ENCODE measurements at places on chromosomes 13 and 19. TPM values are rescaled to one million over a fixed set of nuclear protein-coding genes. Genes with fewer than 3 reads are reported as not detected.

Gene CPB2
- not detected for total RNA-seq

Gene ZNF121
- 181 TPM for total RNA-seq

GRCh38 chr19:9498183-9498902, at the start of gene ZNF560:
Gene ZNF560, minus strand, starts transcription at chr19:9498616. Its CDS starts 23,303 bp downstream, at chr19:9475313.
- DNase-seq, result peak; percentile 59

GRCh38 chr13:76512721-76513145, 373.5 kb downstream of the KCTD12 start:
- no peak for DNase-seq

Gene NMRK2
- 50.4 TPM for total RNA-seq

GRCh38 chr19:18266771-18267686, 7.2 kb downstream of the IQCN start:
- DNase-seq, result no peak

- DNase-seq, result no peak
Measured at GRCh38 chr19:11088506-11089253, 583 bp upstream of the LDLR start.

DNA sequence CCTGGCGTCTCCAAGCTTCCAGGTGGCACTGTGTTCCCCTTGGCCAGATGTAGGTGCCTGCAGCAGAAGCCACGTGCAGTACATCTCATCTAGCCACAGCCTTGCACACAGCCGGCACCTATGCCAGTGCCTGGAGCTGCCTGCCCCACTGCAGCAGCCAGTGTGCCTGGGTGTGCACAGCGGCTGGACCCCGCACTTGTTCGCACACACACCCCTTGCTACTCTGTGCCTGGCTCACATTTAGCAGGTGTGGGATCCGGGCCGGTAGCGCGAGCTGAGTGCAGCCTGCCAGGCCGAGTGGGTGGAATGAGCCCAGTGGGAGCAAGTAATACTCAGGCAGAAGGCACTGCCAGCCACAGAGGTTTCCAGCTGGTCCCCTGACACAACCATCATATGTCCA, 26.9 kb upstream of the RBM26 start:
- DNase-seq, result no peak

Gene S1PR2
- total RNA-seq, result 13.2 TPM

DNA sequence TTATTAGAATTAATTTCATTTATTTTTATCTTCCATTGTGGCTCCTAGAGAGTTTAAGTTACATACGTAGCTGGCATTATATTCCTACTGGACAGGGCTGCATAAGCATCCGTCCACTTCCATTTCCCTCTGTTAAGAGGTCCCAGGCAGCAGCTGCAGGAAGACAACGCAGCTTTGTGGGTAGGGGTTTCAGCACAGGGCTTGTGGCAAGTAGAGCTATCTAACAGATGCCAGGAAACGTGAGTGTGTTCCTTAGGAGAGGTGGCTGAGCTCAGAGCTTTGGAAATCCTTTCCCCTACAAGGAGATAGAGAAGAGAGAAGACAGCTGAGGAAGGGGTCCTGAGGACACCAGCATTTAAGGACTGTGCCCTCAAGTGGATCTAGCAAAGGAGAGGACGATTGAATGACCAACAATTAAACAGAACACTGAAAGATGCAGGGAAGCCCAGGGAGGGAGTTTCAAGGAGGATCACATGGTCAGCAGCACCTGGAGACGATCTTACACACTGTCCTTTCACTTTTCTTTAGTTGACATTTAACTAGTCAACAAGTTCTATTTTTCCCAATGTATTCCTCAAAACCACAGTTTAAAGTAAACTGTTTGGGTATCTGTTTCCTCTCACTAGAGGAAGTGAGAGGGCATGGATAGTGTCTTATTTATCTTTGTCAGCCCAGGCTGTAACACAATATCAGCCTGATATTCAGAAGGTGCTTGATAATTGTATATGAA, 2.3 kb upstream of the N4BP2L1 start:
- DNase-seq, result no peak

DNA sequence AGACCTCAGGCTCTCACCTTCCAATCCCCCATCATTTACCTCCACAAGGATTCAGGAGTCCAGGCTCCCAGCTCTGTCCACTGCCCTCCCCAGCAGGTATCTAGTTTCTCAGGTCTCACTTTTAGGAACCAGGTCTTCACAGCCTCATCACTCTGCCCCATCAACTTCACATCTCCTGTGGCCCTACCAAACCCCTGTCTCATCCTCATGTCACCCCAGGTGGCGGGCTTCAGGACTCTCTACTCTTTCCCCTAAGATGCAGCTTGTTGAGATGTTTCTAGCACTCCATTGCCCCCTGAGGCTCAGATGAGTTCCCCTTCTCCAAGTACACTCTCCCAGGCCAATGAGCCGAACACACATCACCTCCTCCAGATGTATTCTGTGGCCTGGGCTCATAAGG, 1.5 kb downstream of the PPFIA3 start:
- DNase-seq, result no peak

DNA sequence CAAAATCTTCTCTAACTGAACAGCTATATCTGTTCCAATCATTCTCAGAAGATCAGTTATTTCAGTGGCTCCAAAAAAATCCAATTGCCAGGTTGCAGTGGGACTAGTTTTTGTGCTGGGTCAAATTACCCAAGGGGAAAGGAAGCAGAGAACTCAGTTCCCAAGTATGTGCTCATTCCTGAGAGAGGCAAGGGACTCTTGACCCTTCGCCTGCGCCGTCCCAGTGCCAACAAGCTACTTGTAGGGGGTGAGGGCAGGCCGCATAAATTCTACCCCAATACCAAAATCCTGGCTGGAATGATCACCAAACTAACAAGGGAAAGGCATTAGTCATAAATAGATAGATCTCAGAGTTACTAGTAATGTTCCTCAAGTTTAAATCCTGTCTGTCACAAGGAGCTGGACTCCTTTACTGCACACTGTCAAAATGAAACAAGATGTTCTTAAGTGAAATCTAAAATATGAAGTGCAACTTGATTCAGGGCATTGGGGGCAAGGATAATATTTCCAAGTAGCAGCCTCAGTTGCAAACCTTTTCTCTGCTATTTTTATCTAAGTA, 50.6 kb downstream of the XPO4 start:
- DNase-seq, result no peak

DNA sequence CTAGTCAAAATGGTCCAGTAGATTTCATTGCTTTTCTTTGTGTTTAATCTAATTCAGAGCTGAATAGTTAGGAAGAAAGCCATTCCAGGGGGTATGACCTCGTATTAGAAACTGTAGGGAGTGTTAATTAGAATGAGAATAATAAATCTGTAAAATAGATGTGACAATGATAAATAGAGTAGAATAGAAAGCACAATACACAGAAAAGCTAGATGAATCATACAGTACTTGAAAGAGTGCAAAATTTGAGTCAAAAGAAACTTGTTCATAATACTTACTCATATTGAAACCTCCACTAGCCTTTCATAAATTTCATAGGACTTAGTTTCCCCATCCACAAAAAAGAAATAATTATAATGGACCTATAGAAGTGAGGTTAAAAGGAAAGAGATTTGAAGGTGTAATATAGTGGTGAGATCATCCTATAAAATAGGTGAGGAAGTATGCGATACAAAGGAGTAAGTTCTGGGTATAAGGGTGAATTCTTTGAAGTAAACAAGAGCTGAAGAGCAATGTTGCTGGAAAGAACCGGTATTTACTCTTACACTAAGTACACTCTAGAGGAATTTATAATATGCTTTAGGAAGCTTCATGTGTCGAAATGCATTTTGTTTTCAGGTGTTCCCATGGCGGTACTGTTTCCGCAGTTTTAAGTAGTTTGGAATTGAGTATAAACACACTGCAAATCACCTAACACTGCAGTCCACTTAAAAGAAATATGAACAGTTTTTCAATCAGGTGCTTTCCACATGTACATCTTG, 21.9 kb downstream of the PCDH17 start:
- no peak for DNase-seq

- no peak for DNase-seq
Measured at GRCh38 chr13:22497991-22498780, 682.6 kb upstream of the SGCG start.

Gene PRKCG
- 23.0 TPM for total RNA-seq
